HS-5 (cell line): ENCODE measurements at places on chromosomes 4 and X.
A peak's percentile ranks its signal among the peaks of the same experiment; 100 is the strongest.

DNA sequence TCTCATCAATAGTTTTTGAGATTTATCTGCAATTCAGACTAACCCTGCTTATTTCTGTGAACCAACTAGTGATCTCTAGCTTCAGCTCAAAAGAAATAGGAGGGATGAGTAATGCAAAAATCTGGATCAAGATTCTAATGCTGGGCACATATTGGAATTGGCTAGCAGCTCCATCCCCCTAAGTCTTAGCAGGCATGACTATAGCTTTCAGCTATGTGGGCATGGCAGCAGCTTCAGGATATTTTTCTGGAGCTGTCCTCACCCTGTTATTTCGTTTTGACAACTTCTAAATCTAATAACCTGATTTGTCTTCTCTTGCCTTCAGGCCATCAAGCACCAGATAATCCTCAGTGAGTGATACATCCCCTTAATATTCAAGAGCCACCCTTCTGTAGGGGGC is 50.8 kb upstream of the GNPDA2 start:
- no peak for DNase-seq

DNA sequence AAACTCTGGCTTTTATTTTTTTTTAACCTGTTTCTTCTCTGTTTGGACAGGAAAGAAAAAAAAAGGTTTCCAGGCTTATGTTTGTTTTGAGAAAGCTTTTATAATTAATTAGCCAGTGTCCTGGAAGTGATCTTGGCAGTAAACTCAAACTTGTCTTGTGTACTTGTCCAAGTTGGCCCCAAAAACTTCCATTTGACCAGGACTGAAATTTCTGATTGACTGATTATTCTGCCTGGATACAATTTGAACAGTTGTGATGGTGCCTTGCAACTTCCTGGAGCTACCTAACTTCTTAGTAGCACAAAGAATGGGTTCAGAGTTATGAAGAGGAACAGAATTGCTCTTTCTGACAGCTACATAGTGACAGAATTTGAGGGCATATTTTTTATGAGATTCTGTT is 62.0 kb downstream of the SLC4A4 start:
- DNase-seq: no peak

GRCh38 chr4:184816962-184817361 is 8.8 kb downstream of the ACSL1 start:
- no peak for DNase-seq

GRCh38 chr4:182886205-182886604 is 31.0 kb downstream of the DCTD start:
- DNase-seq: no peak

DNA sequence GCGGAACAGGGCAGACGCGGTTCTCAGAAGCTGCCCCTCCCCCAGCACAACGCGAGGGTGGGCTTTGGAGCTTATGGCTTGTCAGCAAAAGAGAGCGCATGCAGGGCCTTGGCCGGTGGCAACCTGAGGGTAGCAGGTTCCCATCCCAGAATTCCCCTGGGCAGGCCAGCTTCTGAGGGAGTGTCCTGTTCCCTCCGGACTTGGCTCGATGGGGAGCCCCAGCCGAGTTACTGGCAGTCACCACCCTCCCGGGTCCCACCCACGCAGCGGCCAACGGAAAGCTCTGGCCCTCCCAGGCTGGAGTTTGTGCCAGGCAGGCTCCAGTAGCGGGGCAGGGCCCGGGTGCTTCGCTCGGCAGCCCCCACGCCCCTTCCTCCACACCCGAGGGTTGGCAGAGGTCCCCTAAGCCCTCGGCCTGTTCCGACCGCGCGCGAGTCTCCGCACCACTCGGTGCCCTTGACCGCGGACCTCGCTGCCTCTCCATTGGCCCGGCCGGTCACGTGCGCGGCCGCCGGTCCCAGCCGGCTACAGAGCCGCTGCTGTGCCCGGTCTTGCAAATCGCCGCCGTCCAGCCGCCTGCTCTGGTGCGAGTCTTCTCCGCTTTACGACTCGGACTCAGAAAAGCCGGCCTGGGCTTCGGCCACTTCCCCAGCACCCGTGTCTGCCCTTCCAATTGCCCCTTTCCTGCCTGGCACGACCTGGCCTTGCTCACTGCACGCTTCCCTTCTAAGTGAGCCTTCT is 20.9 kb upstream of the MTM1 start:
- DNase-seq: no peak

DNA sequence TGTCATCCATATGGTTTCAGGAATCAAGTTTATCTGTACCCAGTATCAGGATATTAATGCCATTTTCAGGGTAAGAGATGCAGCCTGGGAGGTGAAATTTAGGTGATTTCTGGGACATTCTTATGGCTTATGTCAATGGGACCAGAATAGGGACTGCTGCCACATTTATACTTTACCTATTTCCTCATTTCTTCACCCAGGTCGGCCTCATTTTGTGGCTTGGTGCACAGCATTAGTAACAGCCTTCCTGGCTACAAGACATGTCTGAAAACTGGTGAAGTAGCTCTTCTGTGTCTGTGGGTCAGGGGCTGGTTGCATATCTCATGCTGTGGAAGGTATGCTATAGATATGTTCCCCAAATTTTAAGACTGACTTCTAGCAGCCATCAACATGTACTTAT is 284.8 kb downstream of the AFF2 start:
- no peak for DNase-seq

GRCh38 chr4:103567591-103567990 is 152.2 kb downstream of the TACR3 start:
- no peak for DNase-seq

DNA sequence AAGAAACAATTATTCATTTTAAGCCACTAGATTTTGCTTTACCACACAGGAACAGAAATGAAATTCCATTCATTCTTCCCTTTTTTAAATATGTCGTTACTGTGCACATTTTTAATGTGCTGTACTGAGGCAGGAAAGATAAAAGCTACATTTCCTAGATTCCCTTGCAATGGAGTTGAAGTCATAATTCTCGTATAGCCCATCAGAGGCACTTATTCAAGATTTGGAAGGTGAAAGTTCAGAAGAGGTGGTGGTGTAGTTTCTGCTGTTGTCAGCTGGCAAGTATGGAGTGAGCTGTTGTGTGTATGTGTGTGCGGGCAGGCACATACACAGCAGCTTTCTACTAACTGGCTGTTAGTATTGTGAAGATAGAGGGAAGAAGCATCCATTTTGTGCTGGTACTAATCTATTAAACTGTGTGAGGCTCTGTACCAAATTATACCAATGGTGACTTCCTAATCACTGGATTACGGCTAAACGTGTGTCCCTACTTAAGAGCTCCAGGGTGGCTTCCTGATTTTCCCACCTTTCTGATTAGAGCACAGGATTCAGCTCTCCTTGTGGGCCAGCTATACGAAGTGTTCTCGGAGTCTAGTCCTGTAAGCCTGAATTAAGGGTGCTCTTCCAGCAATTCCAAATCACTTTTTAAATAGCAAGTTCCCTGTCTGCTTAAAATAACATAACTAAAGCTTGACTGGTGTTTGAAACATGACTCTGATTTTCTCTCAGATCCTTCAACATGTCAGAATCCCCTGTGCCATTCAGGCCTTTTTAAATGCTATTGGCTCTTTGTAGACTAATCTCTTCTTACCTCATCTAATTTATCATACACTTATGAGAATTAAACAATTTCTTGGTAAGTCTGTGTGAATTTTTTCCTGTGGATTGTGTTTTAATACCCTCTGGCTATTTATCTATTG is 43.8 kb downstream of the PDS5A start:
- no peak for DNase-seq

GRCh38 chr4:153084980-153085630 is 119.1 kb upstream of the TRIM2 start:
- DNase-seq: peak; percentile 39

DNA sequence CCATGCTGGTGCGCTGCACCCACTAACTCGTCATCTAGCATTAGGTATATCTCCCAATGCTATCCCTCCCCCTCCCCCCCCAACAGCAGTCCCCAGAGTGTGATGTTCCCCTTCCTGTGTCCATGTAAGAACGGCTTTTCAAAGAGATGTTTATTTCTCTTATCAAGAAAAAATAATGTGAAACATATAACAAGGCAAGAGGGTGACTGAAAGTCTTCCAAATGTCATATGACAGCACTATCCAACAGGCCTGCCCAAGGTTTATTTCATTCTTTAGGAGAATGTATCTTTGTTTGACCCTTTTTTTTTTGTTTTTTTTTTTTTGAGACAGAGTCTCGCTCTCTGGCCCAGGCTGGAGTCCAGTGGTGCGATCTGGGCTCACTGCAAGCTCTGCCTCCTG is 29.9 kb upstream of the REPS2 start:
- no peak for DNase-seq

DNA sequence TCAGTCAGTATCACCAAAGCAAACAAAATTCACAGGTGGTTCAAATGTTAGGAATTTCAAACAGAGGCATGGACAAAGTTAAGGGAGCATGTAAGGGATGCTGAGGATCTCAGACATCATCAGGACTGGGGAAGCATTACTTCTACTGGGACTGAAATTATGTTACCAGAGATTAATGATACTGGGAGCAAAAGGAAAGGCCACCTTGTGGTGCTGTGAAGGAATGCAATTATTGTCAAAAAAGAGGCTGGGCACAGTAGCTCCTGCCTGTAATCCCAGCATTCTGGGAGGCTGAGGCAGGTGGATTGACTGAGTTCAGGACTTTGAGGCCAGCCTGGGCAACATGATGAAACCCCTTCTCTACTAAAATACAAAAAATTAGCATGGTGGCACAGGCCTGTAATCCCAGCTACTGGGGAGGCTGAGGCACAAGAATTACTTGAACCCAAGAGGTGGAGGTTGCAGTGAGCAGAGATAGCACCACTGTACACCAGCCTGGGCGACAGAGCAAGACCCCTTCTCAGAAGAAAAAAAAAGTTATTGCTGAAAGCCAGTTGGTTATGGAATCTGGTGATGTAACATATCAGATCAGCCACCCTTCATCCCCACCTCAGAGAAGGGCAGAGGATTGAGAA is 954.3 kb downstream of the PCDH7 start:
- DNase-seq: no peak

GRCh38 chr4:32798471-32799159 is 2078.4 kb downstream of the PCDH7 start:
- no peak for DNase-seq

- DNase-seq: no peak
Measured at GRCh38 chrX:103628386-103629317, at the start of gene TCEAL1. TCEAL1 (plus strand) TSS chrX:103628975; CDS start chrX:103629917, 942 bp downstream.

DNA sequence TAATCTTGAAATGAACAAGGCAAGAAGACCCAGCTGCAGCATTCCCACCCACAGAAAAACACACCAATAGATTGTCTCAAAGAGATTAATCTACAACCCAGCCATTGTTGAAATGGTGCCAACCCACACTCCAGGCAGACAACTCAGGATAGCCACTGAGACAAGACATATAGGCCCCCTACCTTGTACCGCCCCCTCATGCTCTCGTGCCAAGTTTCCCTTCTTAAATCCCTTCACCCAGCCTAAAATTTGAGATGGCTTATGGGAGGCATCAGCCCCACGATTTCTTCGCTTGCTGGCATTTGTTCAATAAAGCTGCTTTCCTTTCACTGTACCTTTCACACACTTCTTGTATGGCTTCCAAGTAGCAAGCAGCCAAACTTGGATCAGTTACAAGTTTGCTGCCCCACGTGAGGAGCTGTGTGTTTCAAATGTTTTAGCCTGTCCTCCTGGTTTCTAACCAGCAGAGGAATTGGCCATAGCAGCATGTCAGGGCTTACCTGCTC is 1754.1 kb downstream of the C4orf33 start:
- no peak for DNase-seq

GRCh38 chr4:146183209-146183608 is 7.7 kb downstream of the LSM6 start:
- no peak for DNase-seq

- DNase-seq: no peak
Measured at GRCh38 chr4:176036585-176037205, 28.9 kb upstream of the WDR17 start.

- no peak for DNase-seq
Measured at GRCh38 chr4:64360664-64361398, 48.4 kb downstream of the TECRL start.

DNA sequence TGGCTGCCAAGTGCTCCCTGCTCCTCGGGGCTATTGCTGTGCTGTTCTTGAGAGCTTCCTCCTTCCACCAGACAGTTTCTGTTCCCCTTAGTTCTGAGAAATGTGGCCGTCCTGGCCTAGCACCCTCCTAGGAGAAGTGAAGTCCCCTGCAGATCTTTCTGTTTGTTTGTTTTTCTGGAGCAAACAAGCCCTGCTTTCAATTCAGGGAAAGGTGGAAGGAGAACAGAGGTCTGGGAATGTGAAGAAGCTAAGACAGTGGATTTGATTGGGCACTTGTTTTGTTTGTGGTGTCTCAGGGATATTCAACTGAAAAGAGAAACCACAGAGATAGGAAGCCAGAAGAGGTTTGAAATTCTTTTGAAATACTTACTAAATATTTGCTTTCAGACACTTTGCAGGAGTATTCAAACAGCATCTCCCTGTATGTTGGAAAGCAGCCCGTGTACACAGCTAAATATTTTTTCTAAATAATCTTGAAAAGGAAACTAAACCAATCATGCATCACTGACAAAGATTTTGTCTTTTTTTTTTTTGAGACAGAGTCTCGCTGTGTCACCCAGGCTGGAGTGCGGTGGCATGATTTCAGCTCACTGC is 36.5 kb upstream of the PPM1K start:
- no peak for DNase-seq

DNA sequence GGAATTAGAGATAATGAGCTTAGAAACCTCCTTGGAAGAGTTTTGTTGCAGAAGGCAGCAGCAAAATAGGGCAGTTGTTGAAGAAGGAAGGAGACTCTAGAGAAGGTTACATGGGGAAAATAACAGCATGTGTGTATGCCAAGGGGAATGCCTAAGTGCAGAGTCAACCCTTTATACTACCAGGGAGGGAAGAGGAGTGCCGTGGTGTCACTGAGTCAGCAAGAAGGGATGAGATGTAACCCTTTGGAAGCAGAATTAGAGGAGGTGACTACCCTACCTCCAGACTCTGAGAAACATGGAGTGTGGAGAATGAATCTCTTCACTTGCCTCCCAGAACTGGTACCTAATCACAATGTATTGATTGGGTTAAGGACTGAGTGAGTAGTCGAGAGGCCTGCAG is 6.7 kb upstream of the GABRE start:
- DNase-seq: no peak

DNA sequence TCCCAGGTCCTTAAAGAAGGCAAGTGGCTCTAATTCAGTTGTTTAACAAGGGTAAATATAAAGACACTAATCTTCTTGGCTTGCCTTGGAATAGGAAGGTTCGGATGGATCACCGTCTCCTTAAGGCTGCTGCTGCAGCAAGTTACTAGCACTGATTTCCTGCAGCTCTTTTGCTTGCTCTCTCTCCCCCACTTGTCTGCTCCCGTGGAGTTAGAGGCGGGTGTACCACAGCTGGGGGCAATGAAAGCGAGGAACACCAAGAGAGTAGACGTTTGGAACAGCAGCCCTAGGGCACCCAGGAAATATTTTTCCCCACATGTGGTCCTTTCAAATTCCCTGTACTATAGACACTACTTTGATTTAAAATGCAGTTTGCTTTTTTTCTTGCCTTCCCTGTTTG is 202.2 kb downstream of the SH2D1A start:
- DNase-seq: no peak

- no peak for DNase-seq
Measured at GRCh38 chr4:130071746-130072145, 975.8 kb downstream of the C4orf33 start.

DNA sequence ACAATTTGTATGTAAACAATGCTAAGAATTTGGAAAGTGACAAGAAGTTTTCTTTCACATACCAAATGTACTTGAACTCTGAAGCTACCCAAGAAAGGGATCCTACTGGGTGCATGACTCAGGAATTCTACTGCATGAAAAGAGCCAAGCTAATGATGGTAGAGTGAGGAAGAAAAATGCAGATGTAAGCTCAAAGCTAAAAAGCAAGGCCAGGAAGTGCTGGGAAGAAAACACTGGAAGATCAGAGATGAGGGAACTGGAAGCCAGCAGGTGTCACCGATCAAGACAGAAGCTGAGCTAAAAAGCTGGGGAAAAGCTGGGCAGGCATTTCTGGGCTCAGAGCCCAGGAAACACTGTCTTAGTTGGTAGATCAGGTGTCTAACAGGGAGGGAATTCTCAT is 449.1 kb downstream of the NKX6-1 start:
- no peak for DNase-seq
